Central memory CD8-positive, alpha-beta T cell (primary cell): ENCODE measurements at places on chromosomes 11 and 22.

- no peak for DNase-seq
Observed at GRCh38 chr11:104370478-104370877, 206.5 kb upstream of the PDGFD start.

GRCh38 chr11:27700351-27701301 lies at the start of gene BDNF:
TSS of gene BDNF (minus strand) at chr11:27700455. CDS start at chr11:27658564, 41,891 bp downstream.
- no peak for DNase-seq

GRCh38 chr22:38115423-38116205 lies 5.1 kb upstream of the BAIAP2L2 start:
- DNase-seq: no peak

- no peak for DNase-seq
Observed at GRCh38 chr11:79794057-79794456, 353.2 kb upstream of the TENM4 start.

- no peak for DNase-seq
Observed at GRCh38 chr22:34255042-34255441, 334.8 kb upstream of the LARGE1 start.

DNA sequence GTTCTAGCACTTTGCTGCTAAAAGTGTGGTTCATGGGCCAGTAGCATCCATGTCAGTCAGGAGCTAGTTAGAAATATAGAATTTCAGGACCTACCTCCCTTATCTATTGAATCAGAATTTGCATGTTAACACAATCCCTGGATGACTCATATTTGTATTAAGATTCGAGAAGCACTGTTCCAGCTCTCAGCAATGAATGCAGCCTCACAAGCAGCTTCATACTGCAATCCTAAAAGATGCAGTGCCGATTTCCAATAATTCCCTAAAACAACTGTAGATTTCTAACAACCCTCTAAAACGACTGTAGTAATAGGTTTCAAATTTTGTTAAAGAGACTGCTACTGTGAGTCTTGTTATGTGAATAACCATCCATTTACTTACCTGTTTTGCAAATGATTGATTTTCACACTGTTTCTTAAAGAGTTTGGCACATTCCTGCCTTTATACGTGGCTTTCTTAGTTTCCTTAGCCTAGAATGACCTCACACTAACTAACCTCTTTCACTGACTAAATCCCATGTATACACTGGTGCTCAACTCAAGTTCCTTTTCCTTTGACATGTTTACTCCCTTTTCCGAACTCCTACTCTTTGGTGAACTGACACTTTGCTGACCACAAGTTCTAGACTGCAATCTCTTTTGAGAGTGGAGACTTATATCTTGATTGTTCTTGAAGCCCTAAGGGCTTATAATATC lies 511.8 kb downstream of the METTL15 start:
- DNase-seq: no peak

GRCh38 chr11:46696212-46696558 lies 4.2 kb downstream of the ARHGAP1 start:
- no peak for DNase-seq

- DNase-seq: no peak
Observed at GRCh38 chr11:120785576-120785975, 238.3 kb upstream of the TBCEL start.

- DNase-seq: no peak
Observed at GRCh38 chr11:110356762-110357671, 60.6 kb upstream of the RDX start.

DNA sequence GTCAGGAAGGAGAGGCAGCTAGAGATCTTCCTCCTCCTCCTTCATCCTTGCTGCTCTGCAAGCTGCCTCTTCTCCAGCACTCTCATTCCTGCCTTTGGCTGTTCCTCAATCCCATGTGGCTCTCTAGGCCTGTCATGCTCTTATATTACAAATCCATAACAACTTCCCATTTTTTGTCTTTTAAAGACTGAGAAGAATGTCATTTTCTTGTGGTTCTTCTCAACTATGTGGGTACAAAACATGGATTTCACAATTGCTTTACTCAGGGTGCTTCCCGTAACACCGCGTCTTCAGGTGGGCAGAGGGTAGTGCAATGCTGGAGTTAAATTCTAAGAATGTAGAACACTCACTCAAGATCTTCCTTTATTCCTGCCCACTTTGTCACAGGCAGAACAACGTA lies 6.8 kb upstream of the CAT start:
- no peak for DNase-seq

- no peak for DNase-seq
Observed at GRCh38 chr11:19253817-19254216, 13.1 kb upstream of the E2F8 start.

GRCh38 chr11:96012086-96012824 lies 88.3 kb upstream of the MTMR2 start:
- peak; percentile 42 for DNase-seq

DNA sequence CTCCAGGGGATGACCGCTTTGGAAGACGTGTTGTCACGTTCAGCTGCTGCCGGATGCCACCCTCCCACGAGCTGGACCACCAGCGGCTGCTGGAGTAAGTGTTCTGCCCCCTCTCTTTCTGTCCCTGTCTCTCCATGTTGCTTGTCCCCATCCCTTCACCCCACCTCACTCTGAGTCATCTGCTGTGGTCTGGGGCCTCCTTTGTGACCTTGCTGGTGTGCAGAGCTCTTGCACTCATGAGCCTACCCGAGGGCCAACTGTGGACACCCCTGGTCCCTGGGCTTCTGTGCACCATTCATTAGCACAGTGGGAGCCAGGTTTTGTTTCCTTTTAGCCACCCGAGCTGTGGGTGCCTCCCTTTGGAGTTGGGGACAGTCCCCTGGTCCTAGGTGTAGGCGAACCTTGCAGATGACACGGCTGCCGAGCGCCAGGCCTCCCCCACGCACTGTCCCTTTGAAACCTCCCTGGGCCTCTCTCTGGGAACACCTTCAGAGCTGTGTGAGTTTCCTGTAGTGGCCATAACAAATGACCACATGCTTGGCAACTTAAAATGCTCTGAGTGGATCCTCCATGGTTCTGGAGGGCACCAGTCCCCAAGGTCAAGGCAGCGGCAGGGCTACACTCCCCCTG lies 49.8 kb downstream of the ARHGAP8 start:
- DNase-seq: no peak

DNA sequence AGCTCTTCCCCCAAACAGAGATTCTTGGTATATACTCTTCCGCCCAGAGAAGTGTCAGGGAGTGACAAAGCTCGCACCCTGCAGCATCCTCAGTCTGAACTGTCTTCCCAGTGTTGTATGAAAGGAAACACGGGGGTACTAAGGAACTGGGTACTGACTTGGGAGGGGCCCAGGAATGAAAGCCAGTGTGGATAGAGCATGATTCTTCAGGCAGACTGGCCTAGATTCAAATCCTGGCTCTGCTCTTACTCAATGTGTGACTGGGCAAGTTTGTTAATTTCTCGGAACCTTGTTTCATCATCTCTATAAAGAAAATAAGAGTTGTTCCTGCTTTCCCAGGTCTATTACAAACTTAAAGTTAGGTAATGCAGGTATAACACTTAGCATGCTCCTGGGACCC lies 266.0 kb upstream of the NARS2 start:
- DNase-seq: no peak

DNA sequence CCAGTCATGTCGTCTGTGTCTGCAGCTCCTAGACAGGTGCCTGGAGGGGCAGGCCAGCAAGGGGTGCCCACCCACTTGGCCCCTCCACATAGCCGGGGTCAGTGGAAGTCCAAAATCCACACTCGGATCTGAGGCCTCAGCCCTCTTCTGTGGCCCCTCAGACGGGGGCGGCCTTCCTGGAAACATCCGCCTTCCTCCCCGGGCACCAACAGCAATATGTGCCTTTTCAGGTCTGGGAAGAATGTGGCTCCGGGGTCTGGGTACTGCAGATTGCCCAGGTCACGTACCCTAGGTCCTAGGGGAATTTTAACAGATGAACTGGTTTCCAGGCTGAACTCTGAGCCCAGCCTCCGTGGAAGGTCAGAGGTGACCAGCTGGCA lies 208.6 kb downstream of the CTTN start:
- DNase-seq: no peak

- no peak for DNase-seq
Observed at GRCh38 chr11:34317666-34318065, 40.1 kb downstream of the ABTB2 start.

DNA sequence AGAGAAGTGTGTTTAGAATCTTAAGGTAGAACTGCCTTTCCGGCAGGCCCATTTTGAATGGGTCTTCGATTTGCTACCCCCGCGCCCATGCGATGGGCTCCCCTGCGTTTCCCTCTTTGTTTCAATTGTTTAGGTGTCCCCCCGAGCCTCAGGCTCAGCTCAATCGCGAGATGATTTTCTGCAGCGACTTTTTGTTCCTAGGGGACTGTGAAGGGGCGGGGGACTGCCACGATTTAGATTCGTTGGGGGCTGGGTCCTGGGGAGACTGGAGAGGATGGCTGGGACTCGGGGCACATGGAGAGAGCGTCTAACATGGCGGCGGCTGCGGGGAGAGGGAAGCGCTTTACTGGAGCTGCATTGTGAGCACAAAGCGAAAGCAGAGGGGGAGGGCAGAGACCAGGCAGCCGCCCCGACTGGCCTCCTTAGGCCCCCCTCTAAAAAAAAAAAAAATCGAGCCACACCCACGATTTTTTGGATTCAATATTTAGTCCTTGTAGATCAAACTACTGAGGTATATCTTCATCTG lies 1.7 kb downstream of the CAPRIN1 start:
- DNase-seq: peak; percentile 65

DNA sequence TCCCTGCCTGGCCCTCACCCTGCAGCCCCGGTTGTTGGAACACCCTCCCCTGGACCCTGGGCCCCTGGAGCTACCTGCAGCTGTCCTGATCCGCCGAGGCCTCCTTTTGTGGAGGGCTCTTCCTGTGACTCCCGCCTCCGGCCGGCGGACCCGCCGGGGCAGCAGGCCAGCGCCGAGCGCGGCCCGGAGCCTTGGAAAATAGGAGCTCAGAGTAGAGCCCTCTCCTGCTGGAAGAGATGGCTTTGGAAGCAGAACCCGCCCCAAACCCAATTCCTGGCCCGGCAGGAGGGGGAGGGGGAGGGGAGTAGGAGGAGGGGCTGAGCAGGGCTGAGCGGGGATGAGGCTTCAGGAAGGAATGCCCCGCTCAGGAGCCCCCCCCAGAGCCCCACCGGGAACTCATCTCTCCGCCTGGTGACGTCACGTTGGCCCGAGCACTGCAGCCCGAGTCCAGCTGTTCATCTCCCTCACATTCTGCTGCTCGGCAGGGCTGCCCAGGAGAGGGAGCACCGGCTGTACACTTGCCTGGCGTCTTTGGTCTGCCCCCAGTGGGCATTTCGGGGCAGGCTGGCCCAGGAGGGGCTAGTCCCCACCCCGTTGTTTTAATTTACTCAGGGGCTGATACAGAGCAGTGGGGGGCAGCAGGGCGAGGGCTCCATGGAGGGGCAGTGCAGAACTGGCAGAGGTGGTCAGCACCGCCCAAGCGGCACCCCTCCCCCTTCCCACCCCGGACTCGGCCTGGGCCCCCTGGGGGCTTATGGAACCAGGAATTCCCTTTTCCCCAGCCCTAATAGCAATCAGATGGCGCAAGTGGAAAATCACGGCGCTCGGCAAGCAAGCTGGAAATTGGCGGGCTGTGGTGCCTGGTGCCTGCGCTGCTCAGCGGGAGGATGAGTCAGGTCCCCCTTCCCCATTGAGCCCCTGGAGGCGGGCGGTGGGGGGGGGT lies at the start of gene MRGPRF:
MRGPRF (minus strand) TSS at position 238 of the 943 bp plus-strand sequence. CDS start 3,345 bp downstream, outside the sequence.
- DNase-seq: no peak

DNA sequence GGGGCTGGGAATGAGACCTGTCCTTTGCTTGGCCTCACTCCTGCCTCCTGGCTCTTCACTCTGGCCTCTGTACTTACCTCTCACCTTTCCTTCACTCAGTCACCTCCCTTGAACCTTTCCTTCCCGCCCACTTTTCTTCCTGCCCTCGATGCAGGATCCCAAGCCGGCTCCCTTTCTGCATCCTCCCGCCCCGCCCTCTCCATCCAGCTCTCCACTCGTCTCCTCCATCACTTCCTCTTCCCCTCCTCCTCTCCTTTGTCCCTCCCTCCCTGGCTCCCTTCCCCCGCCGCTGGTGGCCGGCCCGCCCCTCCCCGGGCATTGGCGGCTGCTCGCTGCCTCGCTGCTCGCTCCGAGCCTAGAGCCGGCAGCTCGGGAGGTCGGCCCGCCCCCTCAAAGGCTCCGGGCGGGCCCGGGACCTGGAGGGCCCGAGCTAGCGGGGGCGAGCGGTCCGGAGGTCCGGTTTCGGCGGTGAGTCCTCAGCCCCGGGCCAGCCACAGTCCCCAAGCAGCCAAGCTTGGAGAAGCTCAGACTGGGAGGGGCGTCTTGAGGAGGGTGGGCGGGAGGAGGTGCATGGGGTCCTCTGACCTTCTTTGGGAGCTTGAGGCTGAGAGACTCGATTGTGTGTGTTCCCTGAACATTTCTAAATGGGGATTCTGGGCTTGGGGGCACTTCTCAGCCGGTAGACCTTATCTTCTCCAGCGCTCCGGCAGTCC lies 13.8 kb downstream of the PHLDB1 start:
- DNase-seq: no peak

DNA sequence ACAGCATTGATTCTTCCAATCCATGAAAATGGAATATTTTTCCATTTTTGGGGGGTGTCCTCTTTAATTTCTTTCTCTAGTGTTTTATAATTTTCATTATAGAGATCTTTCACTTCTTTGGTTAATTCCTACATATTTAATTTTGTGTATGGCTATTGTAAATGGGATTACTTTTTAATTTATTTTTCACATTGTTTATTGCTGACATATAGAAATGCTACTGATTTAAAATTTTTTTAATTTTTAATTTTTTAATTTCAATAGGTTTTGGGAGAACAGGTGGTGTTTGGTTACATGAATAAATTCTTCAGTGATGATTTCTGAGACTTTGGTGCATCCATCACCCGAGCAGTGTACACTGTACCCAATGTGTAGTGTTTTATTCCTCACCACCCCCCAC lies 26.6 kb upstream of the OOSP4B start:
- no peak for DNase-seq

- DNase-seq: no peak
Observed at GRCh38 chr11:32430568-32431381, 4.6 kb downstream of the WT1 start.

- no peak for DNase-seq
Observed at GRCh38 chr22:39374191-39374590, 24.4 kb downstream of the SYNGR1 start.

DNA sequence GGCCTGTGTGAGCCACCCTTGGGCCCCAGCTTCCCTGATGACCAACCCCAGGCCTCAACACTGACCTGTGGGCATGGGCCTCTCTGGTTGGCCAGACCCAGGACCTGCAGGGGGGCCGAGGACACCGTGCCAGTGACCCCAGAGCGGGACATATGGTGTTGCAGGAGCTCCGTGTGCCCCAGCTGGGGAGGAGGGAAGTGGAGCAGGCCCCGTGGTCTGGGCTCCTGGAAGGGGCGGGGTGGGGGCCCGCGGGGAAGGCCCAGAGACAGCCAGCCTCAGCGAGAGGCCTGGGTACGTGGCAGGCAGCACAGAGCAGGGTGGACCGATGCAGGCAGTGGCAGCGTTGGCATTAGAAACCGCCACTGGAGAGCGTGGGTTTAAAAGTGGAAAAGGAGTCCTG lies 22.2 kb downstream of the MUC6 start:
- DNase-seq: no peak

GRCh38 chr22:50687829-50688228 lies 15.2 kb downstream of the SHANK3 start:
- no peak for DNase-seq

GRCh38 chr22:36830601-36831000 lies 13.8 kb upstream of the PVALB start:
- DNase-seq: no peak

- no peak for DNase-seq
Observed at GRCh38 chr11:45724153-45724552, 58.7 kb upstream of the CHST1 start.
